ENCODE measurements at places on chromosomes 7 and 10. TPM values are rescaled to one million over a fixed set of nuclear protein-coding genes. Genes with fewer than 3 reads are reported as not detected.

GRCh38 chr7:1228545-1229201 is 4.0 kb upstream of the UNCX start:
- H3K36me3 ChIP-seq: no peaks in the 10 kb centered on the region
- H3K4me1 ChIP-seq: peaks cover 12% of the 10 kb centered on the region
- no peak overlapping the region for H3K27ac ChIP-seq
- H3K27me3 ChIP-seq: peaks cover 100% of the 10 kb centered on the region
- DNase-seq: no peak
- H3K4me3 ChIP-seq: no peak overlapping the region

DNA sequence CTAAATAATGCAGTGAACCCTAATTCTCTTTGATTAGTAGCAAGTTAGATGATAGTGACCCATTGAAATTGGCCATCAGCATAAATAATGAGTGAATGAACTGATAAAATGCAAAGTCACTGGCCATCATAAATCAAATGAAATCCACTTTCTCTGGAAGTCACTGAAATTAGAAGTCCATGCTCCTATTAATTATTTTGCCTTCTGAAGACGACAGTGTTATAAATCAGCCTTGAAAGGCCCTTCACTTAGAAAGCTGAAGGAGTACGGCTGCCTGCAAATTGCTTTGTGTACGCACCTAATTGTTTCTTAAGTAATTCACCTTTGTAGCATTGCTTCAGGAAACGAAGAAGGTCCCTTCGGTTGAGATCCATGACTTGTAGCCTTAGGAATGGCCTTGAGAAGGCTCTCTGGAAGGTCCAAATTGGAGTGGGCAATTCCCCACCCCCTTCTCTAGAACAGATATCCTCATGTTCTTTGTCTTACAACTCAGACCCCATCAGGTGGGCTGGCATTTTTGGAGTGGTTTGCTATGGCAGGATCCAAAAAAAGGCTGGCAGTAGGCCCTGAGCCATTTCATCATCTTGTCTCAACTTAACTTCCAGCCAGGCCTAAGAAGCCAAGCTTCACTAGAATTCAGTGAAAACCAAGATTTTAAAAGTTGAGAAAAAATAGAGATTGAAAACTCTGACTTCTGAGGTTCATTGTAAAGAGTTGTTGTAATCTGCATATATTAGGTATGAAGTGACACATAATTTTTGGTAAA is 420.3 kb downstream of the LRMDA start:
- no peak overlapping the region for H3K4me3 ChIP-seq
- H3K27me3 ChIP-seq: no peaks in the 10 kb centered on the region
- H3K4me1 ChIP-seq: no peaks in the 10 kb centered on the region
- H3K27ac ChIP-seq: no peak overlapping the region

- no peaks in the 10 kb centered on the region for H3K27me3 ChIP-seq
- H3K4me1 ChIP-seq: no peaks in the 10 kb centered on the region
- no peaks in the 10 kb centered on the region for H3K36me3 ChIP-seq
These were observed 276.2 kb upstream of the SEMA3C start for GRCh38 chr7:81195033-81195432.

- H3K36me3 ChIP-seq: peaks cover 7% of the 10 kb centered on the region
- H3K4me1 ChIP-seq: peaks cover 11% of the 10 kb centered on the region
- no peak overlapping the region for H3K27ac ChIP-seq
- H3K27me3 ChIP-seq: no peaks in the 10 kb centered on the region
- no peak overlapping the region for H3K4me3 ChIP-seq
- DNase-seq: no peak
These were observed 121.8 kb downstream of the KMT2C start for GRCh38 chr7:152313831-152314604.

- H3K27ac ChIP-seq: no peak overlapping the region
- H3K36me3 ChIP-seq: no peaks in the 10 kb centered on the region
- no peaks in the 10 kb centered on the region for H3K27me3 ChIP-seq
- no peak overlapping the region for H3K4me3 ChIP-seq
These were observed 38.4 kb downstream of the TWIST1 start for GRCh38 chr7:19079066-19079465.

DNA sequence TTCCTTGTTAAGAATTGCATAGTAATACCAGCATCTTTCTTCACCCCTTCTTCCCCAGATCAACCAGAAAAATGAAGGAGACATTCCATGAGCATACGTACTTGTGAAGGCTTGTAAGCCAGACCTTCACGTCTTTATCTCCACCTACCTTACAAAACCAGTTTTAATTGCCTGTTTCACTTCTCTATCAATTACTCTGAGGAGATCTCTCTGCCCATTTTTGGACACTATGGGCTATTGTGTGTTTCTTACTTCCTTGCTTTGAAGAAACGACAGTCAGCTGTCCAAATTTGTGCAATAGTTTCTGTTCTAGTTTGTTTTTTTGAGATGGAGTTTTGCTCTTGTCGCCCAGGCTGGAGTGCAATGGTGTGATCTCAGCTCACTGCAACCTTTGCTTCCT is 349.7 kb upstream of the MBL2 start:
- no peak for DNase-seq
- no peaks in the 10 kb centered on the region for H3K27me3 ChIP-seq
- no peaks in the 10 kb centered on the region for H3K36me3 ChIP-seq
- H3K4me3 ChIP-seq: no peak overlapping the region
- H3K4me1 ChIP-seq: no peaks in the 10 kb centered on the region

DNA sequence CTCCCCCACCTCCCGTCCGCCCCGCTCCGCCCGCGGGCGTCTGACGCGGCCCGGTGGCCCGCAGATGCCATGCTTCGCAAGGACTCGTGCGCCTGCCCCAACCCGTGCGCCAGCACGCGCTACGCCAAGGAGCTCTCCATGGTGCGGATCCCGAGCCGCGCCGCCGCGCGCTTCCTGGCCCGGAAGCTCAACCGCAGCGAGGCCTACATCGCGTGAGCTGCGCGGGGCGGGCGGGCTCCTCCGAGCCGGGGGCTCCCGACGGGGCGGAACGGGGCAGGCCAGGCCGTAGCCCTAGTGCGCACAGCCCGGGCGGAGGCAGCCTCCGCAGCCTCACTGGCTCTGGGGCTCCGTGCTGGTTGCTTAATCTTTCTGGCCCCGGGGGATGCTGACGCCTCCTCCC is 2.8 kb downstream of the ASIC3 start:
- no peak overlapping the region for H3K4me3 ChIP-seq
- H3K4me1 ChIP-seq: no peaks in the 10 kb centered on the region
- no peaks in the 10 kb centered on the region for H3K36me3 ChIP-seq
- H3K27ac ChIP-seq: no peak overlapping the region
- peaks cover 8% of the 10 kb centered on the region for H3K27me3 ChIP-seq

GRCh38 chr10:30645340-30645827 is 15.8 kb upstream of the LYZL2 start:
- no peak overlapping the region for H3K4me3 ChIP-seq
- no peaks in the 10 kb centered on the region for H3K36me3 ChIP-seq
- H3K4me1 ChIP-seq: no peaks in the 10 kb centered on the region
- H3K27me3 ChIP-seq: peaks cover 8% of the 10 kb centered on the region
- no peak overlapping the region for H3K27ac ChIP-seq
- DNase-seq: no peak

- no peaks in the 10 kb centered on the region for H3K36me3 ChIP-seq
- no peak overlapping the region for H3K27ac ChIP-seq
- DNase-seq: no peak
- H3K4me3 ChIP-seq: no peak overlapping the region
- no peaks in the 10 kb centered on the region for H3K27me3 ChIP-seq
These were observed 16.2 kb downstream of the PKD1L1 start for GRCh38 chr7:47932016-47932415.

DNA sequence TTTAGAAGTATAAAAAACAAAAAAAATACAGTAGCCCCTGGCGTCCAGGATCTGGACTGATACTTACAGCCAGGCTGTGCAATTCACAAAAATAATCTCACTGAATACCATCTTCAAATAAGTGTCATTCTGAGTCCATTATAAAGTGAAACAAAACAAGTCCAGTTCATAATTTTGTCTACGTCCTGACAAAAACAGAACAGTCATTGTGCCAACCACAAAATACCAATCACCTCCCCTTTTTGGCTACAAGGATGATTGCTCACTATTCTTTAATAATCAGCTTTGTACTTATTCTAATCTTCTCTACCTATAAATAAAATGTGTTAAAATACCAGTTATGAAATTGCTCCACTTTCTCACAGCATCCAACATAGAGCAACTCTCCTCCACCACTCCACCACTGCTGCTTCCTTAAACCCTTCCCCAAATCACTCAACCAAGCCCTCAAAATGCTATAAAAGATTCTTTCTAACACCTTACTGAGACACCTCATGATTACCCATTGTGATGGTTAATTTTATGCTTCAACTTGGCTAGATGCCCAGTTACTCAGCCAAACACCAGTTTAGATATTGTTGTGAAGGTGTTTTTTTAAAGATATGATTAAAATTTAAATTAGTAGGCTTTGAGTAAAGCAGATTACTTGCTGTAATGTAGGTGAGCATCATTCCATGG is 479.8 kb upstream of the SEMA3A start:
- H3K27me3 ChIP-seq: no peaks in the 10 kb centered on the region
- no peak for DNase-seq
- no peaks in the 10 kb centered on the region for H3K4me1 ChIP-seq
- no peaks in the 10 kb centered on the region for H3K36me3 ChIP-seq
- no peak overlapping the region for H3K27ac ChIP-seq

DNA sequence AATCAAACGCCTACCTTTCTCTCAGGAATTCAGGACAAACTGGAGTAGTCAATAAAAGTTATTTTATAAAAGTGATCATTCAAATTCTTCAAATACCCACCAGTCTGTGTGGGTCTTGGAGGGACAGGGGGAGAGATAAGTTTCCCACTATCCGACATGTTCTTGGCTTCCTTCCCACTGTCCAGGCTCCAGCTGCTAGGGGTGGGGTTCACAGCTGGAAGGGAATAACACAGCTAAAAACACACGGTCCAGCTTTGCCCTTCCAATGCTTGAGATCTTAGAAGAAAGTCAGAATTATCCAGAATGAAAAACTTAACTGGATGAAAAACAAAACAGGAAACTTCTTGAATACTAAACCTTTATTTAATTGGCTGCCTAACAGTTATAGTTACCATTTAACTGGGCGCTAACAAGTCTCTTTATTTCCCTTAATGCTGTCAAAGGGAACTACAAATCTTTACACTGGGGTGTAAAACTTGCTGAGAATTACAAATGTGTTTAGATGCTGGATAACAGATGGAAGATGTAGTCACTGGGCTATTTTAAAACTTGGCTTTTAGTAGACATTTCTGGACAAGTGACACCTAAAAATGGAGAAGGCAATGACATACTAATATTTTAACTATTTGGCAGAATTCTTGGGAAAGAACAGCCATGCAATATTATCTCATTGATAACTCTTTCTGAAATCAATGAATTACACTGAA is 172.8 kb upstream of the IMMP2L start:
- no peak overlapping the region for H3K4me3 ChIP-seq
- H3K27ac ChIP-seq: no peak overlapping the region
- DNase-seq: no peak
- H3K36me3 ChIP-seq: no peaks in the 10 kb centered on the region

The KNDC1 gene
- total RNA-seq: not detected

The GLRX3 gene
- total RNA-seq: 32.7 TPM

The GJD4 gene
- total RNA-seq: not detected

The HELLS gene
- 6.6 TPM for total RNA-seq

The EBLN1 gene
- not detected for total RNA-seq

The PRLHR gene
- total RNA-seq: not detected

The NME8 gene
- total RNA-seq: not detected

The GBX1 gene
- total RNA-seq: not detected

The SFXN3 gene
- total RNA-seq: 54.6 TPM

The MMP21 gene
- total RNA-seq: not detected
